Thoracic aorta (tissue), 2 donors: ENCODE measurements at places on chromosomes 2 and 18. TPM values are rescaled to one million over a fixed set of nuclear protein-coding genes. Genes with fewer than 3 reads are reported as not detected.

DNA sequence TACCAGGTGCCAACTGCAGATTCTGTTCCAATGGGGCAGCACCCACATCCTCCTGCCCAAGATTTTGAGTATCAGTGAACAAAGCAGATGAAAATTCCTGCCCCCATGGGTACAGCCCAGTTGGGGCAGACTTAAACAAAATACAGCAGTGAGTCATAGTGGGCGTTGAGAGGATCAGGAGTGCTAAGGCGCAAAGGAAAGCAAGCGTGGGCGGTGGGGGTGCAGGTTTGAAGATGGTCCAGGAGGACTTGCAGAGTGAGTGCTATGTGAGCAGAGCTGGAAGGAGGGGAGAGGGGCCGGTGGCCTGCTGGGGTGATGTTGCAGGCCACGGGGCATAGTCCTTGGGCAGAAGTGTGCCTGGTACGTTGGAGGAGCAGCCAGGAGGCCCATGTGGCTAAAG lies 24.7 kb downstream of the STEAP3 start:
- no peak overlapping the region for H3K4me3 ChIP-seq
- no peak for DNase-seq
- no peaks in the 10 kb centered on the region for H3K36me3 ChIP-seq
- H3K4me1 ChIP-seq: peaks cover 14% of the 10 kb centered on the region
- H3K27me3 ChIP-seq: no peaks in the 10 kb centered on the region

- no peak for DNase-seq
- peaks cover 3% of the 10 kb centered on the region for H3K36me3 ChIP-seq
- no peak overlapping the region for H3K27ac ChIP-seq
- H3K27me3 ChIP-seq: no peaks in the 10 kb centered on the region
These were observed 6.7 kb upstream of the LCT start for GRCh38 chr2:135843671-135844070.

GRCh38 chr18:56982766-56983165 lies 164.1 kb upstream of the BOD1L2 start:
- H3K27me3 ChIP-seq: no peaks in the 10 kb centered on the region
- H3K27ac ChIP-seq: no peak overlapping the region
- no peaks in the 10 kb centered on the region for H3K36me3 ChIP-seq

DNA sequence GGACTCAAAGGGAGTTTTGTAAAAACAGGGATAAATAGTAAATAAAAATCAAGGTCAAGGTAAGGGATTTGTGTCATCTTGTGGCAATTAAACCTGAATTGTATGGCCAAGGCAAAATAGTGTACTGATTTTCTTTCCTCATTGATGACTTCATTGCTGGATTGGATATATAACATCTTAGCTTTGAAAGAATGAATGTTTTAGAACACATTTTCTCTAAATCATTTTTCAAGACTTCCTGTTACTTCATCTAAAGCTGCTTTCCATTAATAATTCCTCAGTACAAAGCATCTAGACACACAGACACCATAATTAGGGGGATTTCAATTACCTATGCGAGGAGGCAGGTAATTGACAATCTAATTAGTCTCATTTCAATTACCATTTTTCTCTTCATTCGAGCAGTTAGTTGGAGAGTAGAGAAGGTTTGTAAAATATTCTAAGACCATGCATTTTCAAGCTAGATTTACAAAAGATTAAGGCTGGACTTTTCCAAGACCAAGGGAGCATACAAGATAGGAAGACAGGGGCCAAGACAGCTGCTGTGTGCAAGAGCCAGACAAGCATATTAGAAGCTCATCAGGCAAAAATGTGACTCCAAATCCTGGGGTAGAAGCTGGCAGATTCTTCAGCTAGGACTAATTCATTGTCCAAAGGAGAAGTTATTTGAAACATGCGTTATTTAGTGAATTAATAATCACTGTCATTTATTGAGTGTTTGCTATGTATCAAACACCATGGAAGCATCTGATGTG lies 253.6 kb downstream of the EPHA4 start:
- no peak overlapping the region for H3K27ac ChIP-seq
- no peaks in the 10 kb centered on the region for H3K27me3 ChIP-seq
- H3K36me3 ChIP-seq: no peaks in the 10 kb centered on the region

- no peaks in the 10 kb centered on the region for H3K27me3 ChIP-seq
- DNase-seq: no peak
- H3K36me3 ChIP-seq: no peaks in the 10 kb centered on the region
- H3K4me3 ChIP-seq: no peak overlapping the region
- no peak overlapping the region for H3K27ac ChIP-seq
- no peaks in the 10 kb centered on the region for H3K4me1 ChIP-seq
These were observed 332.3 kb downstream of the NCKAP5 start for GRCh38 chr2:133235968-133236367.

- no peaks in the 10 kb centered on the region for H3K27me3 ChIP-seq
- H3K36me3 ChIP-seq: no peaks in the 10 kb centered on the region
- no peak overlapping the region for H3K27ac ChIP-seq
- H3K4me1 ChIP-seq: peaks cover 37% of the 10 kb centered on the region
- no peak overlapping the region for H3K4me3 ChIP-seq
These were observed 5.6 kb downstream of the IKZF2 start for GRCh38 chr2:213145715-213146242.

GRCh38 chr2:39490586-39490985 lies 53.5 kb upstream of the MAP4K3 start:
- peaks cover 6% of the 10 kb centered on the region for H3K4me1 ChIP-seq
- DNase-seq: no peak
- no peaks in the 10 kb centered on the region for H3K36me3 ChIP-seq

DNA sequence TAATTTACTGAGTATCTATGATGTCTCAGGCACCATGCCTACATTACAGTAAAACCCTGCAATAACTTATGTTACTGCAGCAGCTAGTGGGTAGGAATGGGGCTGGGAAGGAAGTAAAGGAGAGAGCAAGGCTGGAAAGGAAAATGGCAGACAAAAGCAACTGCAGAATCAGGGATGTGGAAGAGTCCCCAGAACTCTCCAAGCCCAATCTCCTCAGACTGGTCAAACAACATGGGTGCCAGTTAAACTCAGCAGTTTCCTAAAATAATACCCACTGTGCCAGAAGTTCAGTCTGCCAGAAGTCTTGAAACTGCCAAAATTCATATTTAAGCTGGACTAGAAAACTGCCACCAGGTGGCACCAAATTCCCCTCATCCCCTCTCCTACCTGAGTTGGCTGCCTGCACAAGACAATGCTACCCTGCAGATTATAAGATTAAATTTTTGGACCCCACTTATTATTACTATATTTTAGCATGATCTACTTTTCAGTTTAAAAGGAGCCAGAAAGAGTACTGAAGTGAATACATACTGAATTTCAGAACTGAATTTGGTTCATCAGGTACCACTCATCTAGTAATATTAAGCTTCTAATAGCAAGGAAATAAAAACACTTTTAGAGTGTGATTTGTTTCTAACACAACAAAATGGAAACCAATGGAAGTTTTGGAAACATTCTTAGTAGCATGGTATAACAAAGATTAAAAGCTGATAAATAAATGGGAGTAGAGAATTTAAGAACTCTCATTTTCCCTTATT lies 86.8 kb upstream of the DNER start:
- peak; percentile 4 for DNase-seq
- H3K4me1 ChIP-seq: peaks cover 20% of the 10 kb centered on the region
- H3K36me3 ChIP-seq: peaks cover 5% of the 10 kb centered on the region
- H3K4me3 ChIP-seq: no peak overlapping the region
- H3K27ac ChIP-seq: peak overlapping the region; percentile 1

DNA sequence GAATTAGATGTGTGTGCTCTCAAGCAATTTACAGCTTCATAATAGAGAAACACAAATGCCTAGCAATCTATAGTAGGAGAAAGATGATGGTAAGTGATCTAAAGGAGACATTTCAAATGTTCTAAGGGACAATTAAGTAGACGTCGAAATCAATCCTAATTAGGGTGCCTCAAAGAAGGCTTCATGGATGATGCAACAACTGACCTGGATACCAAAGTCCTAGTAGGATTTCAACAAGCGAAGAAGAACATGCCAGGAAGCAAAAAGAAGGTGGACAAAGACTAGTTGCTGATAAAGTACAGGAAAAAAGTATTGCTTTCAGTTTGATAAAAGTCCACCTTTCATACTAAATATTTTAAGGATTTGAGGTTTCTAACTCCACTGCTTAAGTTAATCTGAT lies 12.5 kb downstream of the FIGN start:
- no peaks in the 10 kb centered on the region for H3K36me3 ChIP-seq
- no peak for DNase-seq
- no peaks in the 10 kb centered on the region for H3K27me3 ChIP-seq
- no peak overlapping the region for H3K27ac ChIP-seq
- peaks cover 64% of the 10 kb centered on the region for H3K4me1 ChIP-seq
- H3K4me3 ChIP-seq: no peak overlapping the region

DNA sequence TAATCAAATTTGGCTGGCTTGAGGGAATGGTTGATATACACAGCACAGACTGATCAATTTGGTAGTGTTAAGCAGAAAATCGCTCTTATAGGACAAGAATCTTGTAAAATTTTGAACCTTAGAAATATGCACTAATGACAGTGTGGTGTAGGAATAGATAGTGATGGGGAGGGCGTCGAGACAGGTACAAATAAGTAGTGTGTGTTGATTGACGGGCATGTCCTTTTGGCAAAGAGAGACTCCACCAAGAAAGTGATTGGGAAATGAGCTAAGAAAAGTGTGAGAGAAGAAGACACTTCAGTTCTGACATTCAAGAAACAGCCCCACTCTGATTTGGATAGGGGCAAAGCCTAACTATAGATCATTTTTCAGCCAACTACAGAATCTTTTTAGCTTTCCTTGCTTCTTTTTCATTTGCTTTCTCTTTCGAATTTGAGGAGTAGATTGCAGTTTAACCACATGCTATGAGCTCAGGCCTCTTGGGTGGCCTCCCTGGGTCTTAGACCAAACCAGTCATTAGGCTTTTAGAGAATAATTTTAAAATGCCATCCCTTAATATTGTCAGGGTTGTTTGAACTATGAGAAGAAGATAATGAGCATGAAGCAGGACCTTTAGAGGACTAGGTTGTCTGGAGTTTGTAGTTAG lies 127.1 kb downstream of the CERS6 start:
- H3K36me3 ChIP-seq: no peaks in the 10 kb centered on the region
- no peaks in the 10 kb centered on the region for H3K27me3 ChIP-seq
- peaks cover 2% of the 10 kb centered on the region for H3K4me1 ChIP-seq

- no peak overlapping the region for H3K4me3 ChIP-seq
- no peaks in the 10 kb centered on the region for H3K36me3 ChIP-seq
- no peak for DNase-seq
- no peak overlapping the region for H3K27ac ChIP-seq
- no peaks in the 10 kb centered on the region for H3K27me3 ChIP-seq
- no peaks in the 10 kb centered on the region for H3K4me1 ChIP-seq
These were observed 237.3 kb upstream of the KLHL14 start for GRCh38 chr18:33010149-33010548.

DNA sequence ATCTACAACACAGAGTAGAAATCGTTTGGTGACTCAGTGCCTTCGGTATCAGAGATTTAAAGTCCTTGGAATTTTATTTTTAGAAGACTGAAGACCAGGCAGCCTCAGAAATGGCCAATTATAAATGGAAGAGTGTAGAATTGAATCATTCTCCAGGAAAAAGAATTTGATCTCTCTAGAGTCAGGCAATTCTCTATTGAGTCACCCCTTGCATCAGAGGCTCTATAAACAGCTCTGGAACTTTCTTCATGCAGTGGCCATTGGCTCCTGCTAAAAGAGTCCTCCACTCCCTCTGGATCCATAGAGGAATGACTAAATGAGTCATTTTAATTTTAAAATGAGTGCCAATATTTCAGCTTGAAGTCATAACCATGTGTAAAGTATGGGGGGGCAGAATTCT lies 816.2 kb downstream of the TDRD15 start:
- H3K27ac ChIP-seq: no peak overlapping the region
- no peak overlapping the region for H3K4me3 ChIP-seq
- no peaks in the 10 kb centered on the region for H3K4me1 ChIP-seq
- H3K27me3 ChIP-seq: no peaks in the 10 kb centered on the region
- no peak for DNase-seq

GRCh38 chr2:25887624-25888242 lies 9.4 kb upstream of the ASXL2 start:
- H3K27ac ChIP-seq: no peak overlapping the region
- no peaks in the 10 kb centered on the region for H3K27me3 ChIP-seq
- H3K36me3 ChIP-seq: no peaks in the 10 kb centered on the region
- no peak overlapping the region for H3K4me3 ChIP-seq
- no peak for DNase-seq

- no peaks in the 10 kb centered on the region for H3K4me1 ChIP-seq
- no peak overlapping the region for H3K4me3 ChIP-seq
- H3K36me3 ChIP-seq: no peaks in the 10 kb centered on the region
- H3K27me3 ChIP-seq: no peaks in the 10 kb centered on the region
- H3K27ac ChIP-seq: no peak overlapping the region
These were observed 260.2 kb downstream of the INSIG2 start for GRCh38 chr2:118348380-118349034.

- DNase-seq: no peak
- H3K4me3 ChIP-seq: no peak overlapping the region
- no peaks in the 10 kb centered on the region for H3K27me3 ChIP-seq
- no peaks in the 10 kb centered on the region for H3K36me3 ChIP-seq
These were observed 384.7 kb downstream of the FIGN start for GRCh38 chr2:163351143-163351542.

GRCh38 chr2:98654699-98655495 lies 46.5 kb downstream of the UNC50 start:
- peaks cover 5% of the 10 kb centered on the region for H3K4me1 ChIP-seq
- no peak for DNase-seq
- H3K27me3 ChIP-seq: no peaks in the 10 kb centered on the region
- no peak overlapping the region for H3K27ac ChIP-seq

DNA sequence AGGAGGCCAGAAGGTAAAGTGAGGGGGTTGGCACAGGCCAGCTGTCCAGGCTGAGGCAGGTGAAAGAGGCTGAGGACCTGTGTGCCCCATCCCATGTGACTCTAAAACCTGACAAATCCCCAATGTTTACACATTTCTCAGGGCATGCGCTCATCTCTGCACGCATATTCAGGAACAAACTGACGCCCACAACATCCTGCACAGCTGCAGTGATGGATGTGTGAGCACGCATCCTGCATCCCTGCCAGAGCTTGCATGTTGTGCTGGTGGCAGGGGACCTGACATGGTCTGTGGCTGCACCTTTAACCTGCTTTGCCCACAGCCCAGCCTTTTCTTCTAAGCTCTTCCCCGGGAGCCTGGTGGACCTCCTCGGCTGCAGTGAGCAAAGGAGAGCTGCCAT lies 83.1 kb downstream of the FBXO15 start:
- no peaks in the 10 kb centered on the region for H3K4me1 ChIP-seq
- no peak for DNase-seq

Gene IL1F10
- not detected for total RNA-seq

Gene TRAPPC12
- total RNA-seq: 121 TPM

Gene CCDC142
- 43.4 TPM for total RNA-seq

Gene FBXO41
- 3.5 TPM for total RNA-seq

Gene GAL3ST2
- 2.2 TPM for total RNA-seq

Gene HOXD1
- total RNA-seq: not detected

Gene SDC1
- total RNA-seq: 9.6 TPM

Gene SLC4A5
- total RNA-seq: 2.2 TPM

Gene MREG
- total RNA-seq: 10.7 TPM

Gene CCDC121
- 1.9 TPM for total RNA-seq

Gene MYO5B
- total RNA-seq: 13.5 TPM

Gene GPD2
- total RNA-seq: 31.7 TPM

Gene SIGLEC15
- 0.49 TPM for total RNA-seq

Gene OTOS
- not detected for total RNA-seq
